LoVo (cell line): ENCODE measurements at places on chromosomes 12 and 14.

DNA sequence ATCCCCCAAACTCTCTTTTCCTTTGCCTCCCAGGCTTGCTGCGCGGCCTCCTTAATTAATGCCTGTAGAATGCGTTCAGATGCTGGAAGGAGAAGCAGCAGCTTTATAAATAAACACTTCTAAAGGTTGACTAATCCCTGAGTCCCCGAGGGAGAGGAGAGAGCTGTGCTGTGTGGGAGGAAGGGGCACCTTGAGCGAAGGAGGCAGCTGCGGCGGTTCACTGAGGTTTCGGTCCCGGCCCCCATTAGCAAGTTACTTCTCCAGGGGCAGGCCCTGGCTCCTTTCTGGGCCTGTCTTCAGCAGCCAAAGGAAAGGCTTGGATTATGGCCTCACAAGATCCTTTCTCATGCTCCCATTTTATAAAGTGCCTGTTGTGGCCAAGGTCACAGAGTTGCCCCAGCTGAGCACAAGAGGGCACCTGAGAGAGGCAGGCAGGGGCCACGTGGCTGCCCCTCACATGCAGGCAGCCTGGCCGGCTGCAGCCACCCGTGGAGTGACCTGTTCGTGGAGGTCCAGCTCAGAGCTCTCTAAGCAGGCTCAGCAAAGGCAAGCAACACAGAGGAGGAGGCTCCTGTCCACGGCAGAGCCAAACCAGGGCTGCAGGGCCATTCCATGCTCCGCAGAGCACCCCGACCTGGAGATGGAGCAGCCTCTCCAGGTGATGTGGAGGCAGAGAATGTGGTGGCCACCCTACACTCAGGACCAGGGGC is 15.0 kb upstream of the CACNA2D4 start:
- no peak for DNase-seq

- DNase-seq = no peak
Measured at GRCh38 chr12:113250045-113250444, 28.8 kb downstream of the TPCN1 start.

- no peak for DNase-seq
Measured at GRCh38 chr14:101371799-101372793, 189.2 kb upstream of the DIO3 start.

DNA sequence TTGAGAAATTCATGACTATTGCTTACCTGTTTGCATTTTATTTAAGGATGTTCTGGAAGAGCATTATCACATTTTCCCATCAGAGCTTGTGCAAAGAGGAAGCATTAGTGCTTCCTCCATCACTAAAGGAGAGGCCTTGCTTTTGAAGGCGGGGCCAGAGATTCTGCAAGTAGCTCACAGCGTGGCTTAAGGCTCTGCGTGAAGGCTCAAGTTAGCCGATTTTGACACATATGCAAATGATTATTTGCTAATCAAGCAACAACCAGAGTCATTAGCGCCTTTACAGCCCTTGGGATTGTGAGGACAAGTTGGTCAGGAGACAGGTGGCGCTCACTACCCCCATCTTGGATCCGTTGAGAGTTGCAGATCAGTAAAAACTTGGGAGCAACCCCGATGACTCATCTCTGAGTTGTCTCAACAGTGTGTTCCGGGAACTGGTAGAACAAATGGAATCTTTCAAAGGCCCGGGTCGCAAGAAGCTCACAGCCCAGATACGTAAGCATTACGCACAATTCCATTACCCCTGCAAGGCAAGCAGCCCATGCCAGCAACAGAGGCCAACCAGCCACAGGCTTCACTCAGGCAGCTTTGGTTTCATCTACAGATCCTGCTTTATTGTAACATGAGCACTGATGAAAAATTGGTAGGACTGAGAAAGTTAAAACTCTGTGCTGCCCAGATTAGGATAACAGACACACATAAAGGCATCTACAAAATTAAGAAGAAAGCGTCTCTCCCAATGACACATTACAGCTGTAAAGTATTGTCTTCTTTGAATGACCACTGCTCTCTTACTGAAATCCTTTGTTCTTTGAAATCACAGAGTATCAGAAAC is 34.9 kb upstream of the SPTSSA start:
- DNase-seq = peak; percentile 89

- no peak for DNase-seq
Measured at GRCh38 chr12:104136577-104136976, 1.4 kb downstream of the NFYB start.

- no peak for DNase-seq
Measured at GRCh38 chr14:101502761-101503392, 58.4 kb upstream of the DIO3 start.

DNA sequence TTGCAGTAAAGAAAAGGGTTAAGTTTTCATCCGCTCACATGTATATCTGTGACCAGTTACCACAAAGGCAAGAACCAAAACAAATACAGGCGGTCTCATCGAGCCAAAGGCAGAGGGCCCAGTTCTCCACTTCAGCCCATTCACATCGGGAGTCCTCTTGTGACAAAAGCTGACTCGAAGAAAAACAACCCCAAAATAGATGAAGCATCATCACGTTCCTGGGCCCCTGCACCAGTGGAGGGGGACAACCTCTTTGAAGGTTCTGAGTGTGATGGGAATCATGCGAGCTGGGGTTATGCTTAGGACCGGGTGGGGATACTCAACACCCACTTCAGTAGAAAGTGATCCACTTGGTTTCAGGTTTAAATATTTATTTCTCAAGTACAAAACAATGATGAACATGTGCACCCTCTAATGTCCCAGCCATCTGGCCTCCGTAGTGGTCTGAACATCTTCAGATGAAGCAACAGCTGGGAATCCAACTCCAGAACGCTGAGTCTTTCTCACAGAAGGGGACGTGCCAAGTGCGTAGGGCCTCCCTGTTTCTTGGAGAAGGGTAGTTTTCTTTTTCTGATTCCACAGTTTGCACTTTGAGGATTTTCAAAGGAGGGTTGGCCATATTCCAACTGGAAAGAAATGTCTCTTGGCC is 8.4 kb downstream of the GSC start:
- DNase-seq = no peak

- DNase-seq = no peak
Measured at GRCh38 chr14:95493503-95493902, 22.9 kb downstream of the SYNE3 start.

DNA sequence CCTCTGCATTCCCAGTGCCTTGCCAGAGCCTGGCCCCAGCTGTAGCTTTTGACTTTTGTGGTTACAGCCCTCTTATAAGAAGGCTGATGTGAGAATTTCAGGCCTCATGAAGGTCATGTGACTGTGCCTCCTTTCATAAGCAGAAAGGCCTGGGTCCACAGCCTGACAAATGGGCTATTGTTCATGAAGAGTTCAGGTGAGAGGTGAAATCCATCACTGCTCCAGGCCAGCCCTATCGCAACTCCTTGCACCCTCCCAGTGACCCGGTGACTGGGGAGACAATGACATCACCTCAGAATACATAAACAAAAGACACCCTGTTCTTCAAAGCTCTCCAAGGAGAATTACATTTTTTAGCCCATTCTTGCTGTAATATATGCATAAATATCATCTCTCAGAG is 321.5 kb downstream of the PCNX1 start:
- no peak for DNase-seq

DNA sequence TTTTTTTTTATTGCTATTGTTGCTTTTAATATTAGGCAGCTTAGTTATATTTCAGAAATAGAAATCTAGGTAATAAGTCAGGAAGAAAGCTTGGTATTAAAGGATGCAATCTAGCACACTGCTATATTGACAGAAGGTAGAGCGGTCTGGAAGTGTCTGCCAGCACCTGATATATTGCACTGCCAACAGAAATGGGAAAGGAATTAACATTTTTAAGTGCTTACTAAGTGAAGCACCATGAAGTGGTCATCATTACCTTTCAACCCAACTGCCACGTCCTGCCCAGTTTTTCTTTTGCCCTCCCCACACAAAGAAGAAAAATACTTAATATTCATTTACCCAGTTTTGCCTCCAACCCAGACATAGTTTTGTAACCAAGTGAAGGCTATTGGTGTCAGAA is 163.5 kb downstream of the KITLG start:
- no peak for DNase-seq

DNA sequence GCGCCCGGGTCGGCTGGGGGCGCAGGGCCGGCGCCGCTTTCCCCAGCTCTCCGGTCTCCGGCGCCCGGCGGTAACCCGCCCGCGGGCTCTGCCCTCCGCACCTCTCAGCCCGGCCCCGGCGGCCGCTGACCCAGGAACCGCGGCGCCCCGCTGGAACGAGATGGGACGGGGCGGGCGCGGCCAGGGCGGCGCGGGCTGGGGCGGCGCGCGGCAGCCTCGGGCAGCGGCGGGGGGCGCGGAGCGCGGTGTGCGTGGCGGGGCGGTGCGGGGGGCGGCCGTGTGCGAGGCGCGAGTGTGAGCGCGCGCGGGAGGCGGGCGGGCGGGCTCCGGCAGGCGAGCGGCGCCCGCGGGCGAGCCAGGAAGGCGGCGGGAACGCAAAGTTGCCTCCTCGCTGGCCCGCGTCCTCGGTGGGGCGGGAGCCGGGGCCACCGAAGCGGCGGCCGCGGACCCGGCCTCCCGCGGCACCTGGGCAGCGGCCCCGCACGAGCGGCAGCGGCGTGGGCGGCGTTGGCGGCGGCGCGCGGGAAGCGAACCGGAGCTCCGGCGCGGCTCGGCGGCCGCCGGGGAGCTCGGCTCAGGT is 671 bp upstream of the DIO3 start:
- DNase-seq = no peak

GRCh38 chr12:79665212-79665887 is 25.4 kb downstream of the PAWR start:
- DNase-seq = no peak

- no peak for DNase-seq
Measured at GRCh38 chr14:66401449-66402095, 84.6 kb upstream of the CCDC196 start.
